Fibroblast of upper back skin (primary cell): ENCODE measurements at places on chromosomes 3 and 15.

DNA sequence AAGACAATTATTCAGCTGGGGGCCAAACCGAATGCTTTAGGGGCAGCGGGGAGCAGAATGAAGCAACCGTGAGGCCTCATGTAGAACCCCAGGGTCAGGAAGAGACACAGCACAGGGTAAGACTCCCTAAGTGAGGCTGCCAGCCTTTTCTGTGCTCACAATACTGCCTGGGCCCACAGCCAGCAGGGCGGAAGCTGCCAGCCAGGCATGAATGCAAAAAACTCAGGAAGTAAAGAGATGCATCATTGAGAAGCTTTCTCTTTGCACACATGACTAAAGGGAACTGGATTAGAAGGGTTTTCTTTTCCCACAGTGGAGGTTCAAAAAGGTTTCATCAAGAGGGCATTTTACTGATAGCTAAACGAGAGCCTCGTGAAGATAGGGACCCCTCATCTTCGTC is 33.3 kb downstream of the CA12 start:
- peak; percentile 48 for DNase-seq

DNA sequence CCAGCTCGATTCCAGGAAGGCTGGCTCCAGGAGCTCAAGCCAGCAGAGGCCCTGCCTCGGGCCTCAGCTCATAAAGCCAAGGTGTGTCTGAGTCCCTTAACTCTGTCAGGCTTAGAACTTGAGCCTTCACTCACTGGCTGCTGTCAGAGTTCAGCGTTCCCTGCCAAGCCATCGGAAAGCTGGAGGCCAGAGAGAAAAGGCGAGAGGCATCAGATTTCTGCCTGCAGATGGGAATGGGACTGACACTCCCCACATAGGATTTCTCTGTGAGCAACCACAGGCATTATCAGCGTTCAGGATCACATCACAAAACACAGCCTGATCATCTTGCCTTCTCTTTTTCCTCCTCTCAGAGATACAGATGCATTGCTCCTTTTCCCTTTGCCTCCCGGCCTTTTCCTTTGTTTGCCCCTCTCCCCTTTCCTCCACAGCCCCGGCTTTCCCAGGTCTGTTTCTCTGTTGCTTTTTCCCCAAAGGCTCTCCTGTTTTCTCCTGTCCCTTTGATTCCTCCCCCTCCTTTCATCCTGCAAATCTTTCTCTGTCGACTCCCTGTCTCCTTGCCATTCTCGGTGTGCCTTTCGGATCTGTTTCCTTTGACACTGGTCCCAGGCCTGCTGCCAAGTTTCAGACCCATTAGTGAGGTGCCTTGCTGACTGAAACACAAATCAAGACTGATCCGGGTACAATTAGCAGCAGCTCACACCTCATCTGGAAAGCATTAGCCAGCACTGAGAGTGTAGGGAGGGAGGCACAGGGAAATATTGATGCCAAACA is 44.5 kb upstream of the BOC start:
- DNase-seq, result peak; percentile 82

GRCh38 chr3:105456017-105456416 is 89.3 kb downstream of the ALCAM start:
- DNase-seq, result no peak

- no peak for DNase-seq
Measured at GRCh38 chr15:100847194-100847593, 32.4 kb upstream of the ALDH1A3 start.

- no peak for DNase-seq
Measured at GRCh38 chr3:196127308-196128040, 45.6 kb upstream of the TFRC start.

DNA sequence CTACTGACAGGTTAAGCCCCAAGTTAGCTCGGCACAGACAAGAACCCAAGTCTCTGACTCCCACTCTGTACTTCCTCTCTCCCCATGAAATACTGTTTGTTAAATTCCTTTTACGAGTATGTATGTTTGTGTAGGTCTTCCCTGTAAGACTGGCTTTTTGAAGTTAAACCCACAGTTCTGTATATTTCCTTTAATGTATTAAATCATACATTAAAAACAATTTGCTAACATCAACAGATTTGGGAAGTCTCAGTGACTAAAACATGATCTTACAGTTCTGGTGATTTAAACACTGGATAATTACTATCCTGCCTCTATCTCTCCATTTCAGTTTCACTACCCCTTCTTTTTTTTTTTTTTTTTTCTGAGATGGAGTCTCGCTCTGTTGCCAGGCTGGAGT is 4.4 kb downstream of the CMTM6 start:
- no peak for DNase-seq

GRCh38 chr15:41417418-41418195 is 712 bp downstream of the RTF1 start:
- DNase-seq, result peak; percentile 5

DNA sequence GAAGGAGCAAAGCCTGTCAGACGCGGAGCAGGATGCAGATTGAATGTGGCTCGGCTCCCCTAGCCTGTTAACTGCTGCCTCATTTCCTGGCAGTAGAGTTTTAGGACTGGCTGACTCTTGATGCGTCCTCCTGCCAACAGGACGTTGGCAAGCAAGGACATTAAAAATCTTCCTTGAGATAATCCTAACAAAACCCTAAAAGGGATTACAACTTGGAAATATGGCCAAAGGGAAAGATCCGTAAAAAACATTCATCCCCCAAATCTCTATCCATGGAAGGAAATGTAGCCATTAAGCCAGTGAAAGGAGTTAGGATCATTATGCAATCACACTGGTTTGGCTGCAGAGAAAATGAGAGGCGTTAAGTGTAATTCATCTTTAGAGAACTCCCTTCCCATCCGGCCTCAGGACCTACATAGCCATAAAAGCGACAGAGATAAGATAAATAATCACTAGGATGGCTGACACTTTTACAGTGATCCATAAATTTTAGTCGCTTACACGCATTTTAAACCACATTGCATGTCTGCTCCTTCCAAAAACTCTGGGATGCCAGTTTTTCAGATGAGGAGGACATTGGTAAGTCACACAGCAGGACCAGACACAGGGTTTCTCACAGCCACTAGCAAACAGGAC is 44.5 kb upstream of the C3orf80 start:
- peak; percentile 73 for DNase-seq

- DNase-seq, result no peak
Measured at GRCh38 chr15:95503640-95504225, 826.8 kb upstream of the NR2F2 start.

- no peak for DNase-seq
Measured at GRCh38 chr15:58732625-58733363, 16.7 kb downstream of the ADAM10 start.

GRCh38 chr3:21962456-21962855 is 211.4 kb upstream of the ZNF385D start:
- peak; percentile 82 for DNase-seq

GRCh38 chr3:30289766-30290165 is 316.6 kb upstream of the TGFBR2 start:
- DNase-seq, result no peak

- peak; percentile 82 for DNase-seq
Measured at GRCh38 chr3:67605377-67605776, 49.0 kb downstream of the SUCLG2 start.

DNA sequence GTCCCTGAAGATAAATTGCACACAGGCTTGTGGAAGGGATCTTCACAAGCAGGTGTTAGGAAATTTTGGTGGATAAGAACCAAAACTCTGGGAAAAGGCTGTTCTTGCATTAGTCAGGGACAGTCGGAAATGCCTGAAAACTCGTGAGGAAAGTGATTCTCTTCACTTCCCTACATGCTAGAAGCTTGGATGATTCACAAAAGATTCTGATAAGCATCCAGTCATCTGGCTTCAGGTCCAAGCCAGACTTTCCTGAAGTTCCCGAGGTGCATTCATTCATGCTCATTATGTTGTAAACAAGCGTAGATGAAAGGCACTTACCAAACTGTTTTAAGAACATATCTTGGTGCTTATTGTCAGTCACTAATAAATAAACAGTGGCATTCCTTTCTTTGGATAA is 1028.7 kb downstream of the NTRK3 start:
- peak; percentile 43 for DNase-seq

DNA sequence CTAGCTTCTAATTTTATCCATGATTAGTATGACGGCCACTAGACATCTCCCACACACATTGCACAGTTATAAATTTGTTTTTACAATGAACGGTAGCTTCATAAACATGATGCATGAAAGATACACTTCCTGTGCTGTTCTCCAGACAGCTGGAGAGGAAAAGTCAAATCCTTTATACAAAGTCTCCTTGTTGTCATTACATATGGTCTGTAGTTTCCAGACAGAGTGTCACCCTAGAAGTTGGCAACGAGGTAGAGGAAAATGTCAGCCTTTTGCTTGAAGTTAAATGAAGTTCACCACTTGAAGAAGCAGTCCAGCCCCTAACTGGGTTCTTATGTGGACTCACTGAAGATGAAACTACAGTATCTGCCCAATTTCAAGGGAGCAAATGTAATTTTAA is 253.0 kb upstream of the P2RY1 start:
- no peak for DNase-seq

DNA sequence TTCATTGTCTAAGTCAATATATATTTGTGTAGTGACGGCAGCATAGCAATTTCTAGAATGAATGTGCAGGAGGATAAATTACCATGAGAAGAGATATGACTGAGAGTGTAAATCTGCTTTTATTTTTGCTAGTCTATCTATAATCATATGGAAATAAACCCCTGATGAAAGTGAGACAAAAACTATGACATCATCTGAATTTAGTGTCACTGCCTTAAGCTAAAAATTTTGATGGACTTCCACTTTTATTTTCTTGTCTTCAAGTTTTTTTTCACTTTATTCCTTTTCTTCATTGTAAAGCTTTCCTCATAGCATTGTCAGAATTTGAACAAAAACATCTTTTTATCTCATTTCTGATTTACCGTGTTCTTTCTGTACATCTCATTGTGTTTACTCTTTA is 242.0 kb downstream of the CHST2 start:
- no peak for DNase-seq

DNA sequence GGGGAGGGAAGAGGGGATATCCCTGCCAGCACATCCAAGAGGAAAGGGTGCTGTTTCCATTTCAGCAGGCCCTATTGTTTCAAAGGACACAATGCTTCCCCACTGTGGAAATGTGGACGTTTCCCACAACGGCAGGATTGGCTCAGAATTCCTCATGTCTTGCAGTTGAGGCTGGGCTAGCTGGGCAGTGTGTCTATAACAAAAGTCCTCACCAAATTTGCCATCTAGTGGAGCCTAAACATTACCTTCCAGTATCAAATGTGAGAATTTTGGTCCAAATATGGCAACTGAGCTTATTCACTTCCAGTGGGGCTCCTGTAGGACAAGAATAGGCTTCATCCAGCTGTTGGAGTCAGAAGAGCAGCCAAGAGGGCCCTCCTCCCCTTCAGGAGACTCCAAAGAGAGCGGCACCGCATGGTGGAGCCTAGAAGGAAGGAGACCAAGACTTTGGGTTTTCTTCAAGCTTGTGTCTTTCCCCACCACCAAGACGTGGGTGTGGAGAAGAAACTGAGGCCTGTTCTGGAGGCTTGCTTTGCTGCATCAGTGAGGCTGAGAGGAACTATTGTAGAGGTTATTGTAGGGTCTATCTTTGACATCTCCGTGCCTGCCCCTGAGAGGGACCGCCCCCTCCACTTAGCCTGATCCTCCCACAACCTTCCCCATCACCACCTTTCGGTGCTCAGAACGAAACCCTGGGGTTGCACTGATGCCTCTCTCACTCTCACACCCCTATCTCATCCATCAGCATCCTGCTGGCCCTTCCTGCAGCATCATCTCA is 45.3 kb upstream of the SLCO2A1 start:
- no peak for DNase-seq
